Smooth muscle cell of trachea (primary cell): ENCODE measurements at places on chromosomes 4 and X. TPM values are rescaled to one million over a fixed set of nuclear protein-coding genes. Genes with fewer than 3 reads are reported as not detected.

The RNF212 gene
- 1.5 and 4.6 TPM in 2 replicates for total RNA-seq

The CFAP99 gene
- total RNA-seq = not detected in 2 replicates

The GPM6B gene
- total RNA-seq = 5.3 and 14.3 TPM in 2 replicates

The USP26 gene
- not detected in 2 replicates for total RNA-seq

The AVPR2 gene
- not detected in 2 replicates for total RNA-seq

The ARHGEF38 gene
- 0.17 TPM in 1 of 2 replicates, not detected in the other for total RNA-seq

The KCND1 gene
- 1.9 and 4.3 TPM in 2 replicates for total RNA-seq

The FGFR3 gene
- 0.33 and 0.44 TPM in 2 replicates for total RNA-seq

The FAM149A gene
- 6.3 and 8.8 TPM in 2 replicates for total RNA-seq

The EDA gene
- total RNA-seq = 0.33 and 0.73 TPM in 2 replicates

The ALAS2 gene
- not detected in 2 replicates for total RNA-seq

The DRP2 gene
- 2.0 and 2.3 TPM in 2 replicates for total RNA-seq

The PAGE1 gene
- total RNA-seq = not detected in 2 replicates

The GYPB gene
- not detected in 2 replicates for total RNA-seq

The NWD2 gene
- total RNA-seq = not detected in 2 replicates

The PDLIM3 gene
- 20.8 and 40.9 TPM in 2 replicates for total RNA-seq

The SPATA18 gene
- 15.4 and 44.8 TPM in 2 replicates for total RNA-seq

The TDO2 gene
- total RNA-seq = 5.8 and 13.4 TPM in 2 replicates

The SUPT20HL2 gene
- total RNA-seq = not detected in 2 replicates

The G6PD gene
- 141 and 233 TPM in 2 replicates for total RNA-seq

The TXK gene
- total RNA-seq = under 0.01 and 0.17 TPM in 2 replicates

The MXD4 gene
- total RNA-seq = 75.8 and 118 TPM in 2 replicates

The CXCL1 gene
- total RNA-seq = 3.1 and 16.4 TPM in 2 replicates

The MORC4 gene
- 33.9 and 40.9 TPM in 2 replicates for total RNA-seq

The TRMT10A gene
- total RNA-seq = 5.5 and 14.3 TPM in 2 replicates
